A549 treated with CpdA at 1 μM for 4 hours (cell line): ENCODE measurements at places on chromosomes 5 and 9. TPM values are rescaled to one million over a fixed set of nuclear protein-coding genes. Genes with fewer than 3 reads are reported as not detected.

The CCDC152 gene
- total RNA-seq = not detected in 5 replicates

The GBGT1 gene
- total RNA-seq = 1.6 to 3.0 TPM (median 2.8 TPM) in 5 replicates

The KIF4B gene
- 0.01 to 0.02 TPM (median 0.02 TPM) in 3 of 5 replicates, not detected in the others for total RNA-seq

The CDC25C gene
- 10.5 to 13.4 TPM (median 12.5 TPM) in 5 replicates for total RNA-seq

The CDX1 gene
- total RNA-seq = not detected in 5 replicates

The MSMP gene
- 0.25 to 0.63 TPM in 2 of 5 replicates, not detected in the others for total RNA-seq
